ENCODE measurements at places on chromosomes 3 and 15.

DNA sequence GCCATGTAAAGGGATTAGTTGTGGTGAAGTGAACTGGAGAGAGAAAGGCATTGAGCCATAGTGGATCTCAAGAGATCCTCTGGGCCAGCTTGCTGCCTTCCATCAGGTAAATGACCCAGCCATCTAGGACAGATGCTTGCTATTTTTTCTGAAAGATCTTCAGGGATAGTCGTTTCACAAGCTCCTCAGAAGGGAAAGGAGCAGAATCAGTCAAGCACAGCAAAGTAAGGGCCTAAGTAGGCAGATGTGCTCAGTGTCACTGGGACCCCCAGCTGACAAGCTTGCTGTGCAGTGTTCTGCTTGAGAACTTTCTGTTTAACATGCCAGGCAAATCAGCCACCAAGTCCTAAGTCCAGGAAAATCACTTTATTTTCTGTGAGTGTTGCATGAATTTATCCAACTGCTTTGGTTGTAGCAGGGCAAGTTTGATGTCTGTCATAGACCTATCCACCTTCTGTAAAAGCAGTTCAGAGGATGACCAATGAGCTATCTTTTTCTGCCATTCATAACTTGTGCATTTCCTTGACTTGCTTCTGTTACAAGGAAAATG is 319.8 kb downstream of the IL5RA start:
- no peak for DNase-seq

- DNase-seq, result no peak
These were observed 586.9 kb upstream of the SGO1 start for GRCh38 chr3:20772869-20773268.

GRCh38 chr3:46299608-46300460 is 54.1 kb upstream of the CCR2 start:
- no peak for DNase-seq

DNA sequence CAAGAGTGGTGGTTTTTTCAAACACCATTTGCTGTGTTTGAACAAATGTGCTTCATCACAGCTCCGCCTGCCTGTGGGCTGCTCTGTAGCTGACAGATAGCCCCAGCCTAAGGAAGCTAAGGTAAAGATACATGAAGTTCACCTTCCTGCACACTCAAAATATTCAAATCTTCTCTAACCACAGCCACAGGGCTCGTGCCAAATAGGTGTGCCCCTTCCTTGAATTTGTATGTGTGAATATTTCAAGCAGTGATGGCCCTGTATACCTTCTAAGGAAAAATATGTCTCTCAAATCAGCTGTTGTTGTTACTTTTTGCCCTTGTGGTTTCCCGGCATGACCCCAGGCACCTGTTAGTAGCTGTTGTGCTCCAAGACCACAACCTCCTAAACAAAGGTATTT is 92.8 kb downstream of the CCNL1 start:
- DNase-seq, result no peak

All from stimulated activated CD8-positive, alpha-beta memory T cell treated with anti-CD3 and anti-CD28 coated beads, Interleukin-7, amount 100 ng/mL, for 1 hour (primary cell).